NCI-H187 treated with DMSO at 0.1 percent for 48 hours (cell line): ENCODE measurements at places on chromosomes 7 and 10.

DNA sequence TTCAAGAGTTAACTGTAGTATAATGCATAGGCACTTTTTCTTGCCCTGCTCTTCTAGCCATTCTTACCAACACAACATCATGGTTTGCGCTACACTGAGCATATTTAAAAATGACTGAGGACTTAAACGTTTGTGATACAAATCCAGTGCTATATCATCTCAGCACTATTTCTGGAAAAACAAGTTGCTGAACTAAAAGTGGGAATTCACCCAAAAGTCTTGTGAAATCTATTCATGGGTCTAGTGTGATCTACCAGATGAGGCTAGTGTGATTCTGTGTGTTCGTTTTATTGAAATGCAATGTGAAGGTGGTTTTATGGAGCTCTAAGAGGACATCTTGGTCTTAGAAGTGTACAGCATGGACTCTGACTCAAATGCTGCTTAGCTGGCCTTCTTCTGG lies 584.6 kb upstream of the POM121L12 start:
- DNase-seq = no peak

GRCh38 chr7:11625669-11626068 lies 206.3 kb downstream of the THSD7A start:
- DNase-seq = no peak

- DNase-seq = no peak
These were observed 58.2 kb downstream of the ELAPOR2 start for GRCh38 chr7:87001214-87001613.

DNA sequence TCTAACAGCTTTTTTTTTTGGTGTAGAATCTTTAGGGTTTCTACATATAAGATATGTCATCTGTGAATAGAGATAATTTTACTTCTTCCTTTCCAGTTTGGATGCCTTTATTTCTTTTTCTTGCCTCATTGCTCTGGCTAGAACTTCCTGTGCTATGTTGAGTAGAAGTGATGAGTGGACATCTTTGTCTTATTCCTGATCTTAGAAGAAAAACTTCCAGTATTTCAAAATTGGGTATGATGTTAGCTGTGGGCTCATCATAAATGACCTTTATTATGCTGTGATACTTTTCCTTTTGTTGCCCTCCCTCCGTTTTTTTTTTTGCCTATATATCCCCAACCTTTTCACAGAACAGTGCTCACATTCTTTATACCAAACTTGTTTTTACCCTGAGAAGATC lies 8.8 kb downstream of the AGK start:
- no peak for DNase-seq

DNA sequence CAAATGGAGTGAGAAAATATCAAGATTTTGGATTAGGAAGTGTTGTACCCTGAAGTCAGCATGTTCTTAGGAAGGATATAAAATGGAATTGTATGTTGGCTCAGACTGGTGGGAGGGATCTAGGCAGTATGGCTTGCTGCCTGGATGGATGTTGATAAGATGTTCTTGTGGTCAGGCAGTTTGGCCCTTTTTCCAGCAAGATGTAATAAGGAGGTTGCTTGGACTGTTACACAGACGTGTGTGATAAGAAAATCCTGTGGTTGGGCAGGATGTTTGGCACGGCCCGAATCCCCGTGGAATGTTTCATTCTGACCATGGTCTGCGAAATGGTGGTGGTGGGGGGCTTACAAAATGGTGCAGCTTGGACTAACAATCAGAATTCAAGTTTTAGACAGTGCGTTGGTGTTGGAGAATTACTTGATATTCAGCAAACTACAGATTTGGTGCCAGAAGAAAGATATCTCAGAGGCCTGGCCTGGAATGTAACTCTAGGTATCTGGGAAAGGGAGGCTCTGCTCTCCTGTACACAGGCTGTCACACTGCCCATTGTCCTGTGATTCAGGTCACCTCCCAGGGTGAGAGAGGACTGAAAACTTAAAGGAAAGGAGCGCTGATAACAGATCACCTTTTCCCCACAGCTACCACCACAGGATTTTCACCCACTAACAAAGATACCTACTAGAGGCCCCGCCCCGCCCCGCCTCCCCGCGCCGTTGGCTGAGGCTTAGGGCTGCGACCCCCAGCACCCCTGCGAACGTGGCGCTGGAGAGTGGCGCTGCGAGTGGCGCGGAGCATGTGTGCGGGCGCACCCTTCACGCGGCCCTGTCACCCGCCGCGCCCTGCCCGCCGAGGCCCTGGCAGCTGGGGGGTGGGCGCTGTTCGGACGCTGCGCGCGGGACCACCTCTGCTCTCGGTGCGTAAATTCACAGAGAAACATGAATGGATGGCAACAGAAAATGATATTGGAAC lies 19.3 kb upstream of the ZNF680 start:
- no peak for DNase-seq

- DNase-seq = no peak
These were observed 286.8 kb downstream of the ADK start for GRCh38 chr10:74437822-74438221.

DNA sequence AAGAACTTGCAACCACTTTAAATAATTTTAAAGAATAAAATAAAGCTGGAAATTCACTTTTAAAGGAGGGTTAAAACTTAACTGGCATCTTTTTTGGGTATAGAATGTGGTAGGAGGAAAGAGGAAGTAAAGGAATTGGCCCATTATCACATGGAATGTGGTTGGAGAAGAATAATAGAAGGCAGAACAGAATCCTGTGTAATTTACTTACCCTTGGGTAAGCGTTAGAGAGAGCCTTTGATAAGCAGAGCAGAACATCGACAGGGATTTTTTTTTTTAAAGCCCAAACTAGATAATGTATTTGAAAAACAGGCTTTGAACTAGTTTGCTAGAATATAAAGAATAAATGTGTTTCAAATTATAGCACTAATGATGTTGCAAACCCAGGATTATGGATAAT lies 199.8 kb upstream of the KIAA1217 start:
- DNase-seq = no peak

DNA sequence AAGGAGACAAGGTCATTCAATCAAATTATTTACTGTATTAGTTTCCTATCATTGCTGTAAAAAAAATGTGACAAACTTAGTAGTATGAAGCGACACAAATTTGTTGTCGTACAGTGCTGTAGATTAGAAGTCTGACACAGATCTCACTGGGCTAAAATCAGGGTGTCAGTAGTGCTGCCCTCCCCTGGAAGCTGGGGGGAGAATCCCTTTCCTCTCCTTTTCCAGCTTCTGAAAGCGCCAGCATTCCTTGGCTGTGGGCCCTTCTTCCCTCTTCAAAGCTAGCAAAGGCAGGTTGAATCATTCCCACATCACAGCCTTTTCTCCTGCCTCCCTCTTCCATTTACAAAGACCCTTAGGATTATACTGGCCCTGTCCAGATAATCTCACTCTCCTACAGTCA lies 28.0 kb downstream of the VPS41 start:
- DNase-seq = no peak

DNA sequence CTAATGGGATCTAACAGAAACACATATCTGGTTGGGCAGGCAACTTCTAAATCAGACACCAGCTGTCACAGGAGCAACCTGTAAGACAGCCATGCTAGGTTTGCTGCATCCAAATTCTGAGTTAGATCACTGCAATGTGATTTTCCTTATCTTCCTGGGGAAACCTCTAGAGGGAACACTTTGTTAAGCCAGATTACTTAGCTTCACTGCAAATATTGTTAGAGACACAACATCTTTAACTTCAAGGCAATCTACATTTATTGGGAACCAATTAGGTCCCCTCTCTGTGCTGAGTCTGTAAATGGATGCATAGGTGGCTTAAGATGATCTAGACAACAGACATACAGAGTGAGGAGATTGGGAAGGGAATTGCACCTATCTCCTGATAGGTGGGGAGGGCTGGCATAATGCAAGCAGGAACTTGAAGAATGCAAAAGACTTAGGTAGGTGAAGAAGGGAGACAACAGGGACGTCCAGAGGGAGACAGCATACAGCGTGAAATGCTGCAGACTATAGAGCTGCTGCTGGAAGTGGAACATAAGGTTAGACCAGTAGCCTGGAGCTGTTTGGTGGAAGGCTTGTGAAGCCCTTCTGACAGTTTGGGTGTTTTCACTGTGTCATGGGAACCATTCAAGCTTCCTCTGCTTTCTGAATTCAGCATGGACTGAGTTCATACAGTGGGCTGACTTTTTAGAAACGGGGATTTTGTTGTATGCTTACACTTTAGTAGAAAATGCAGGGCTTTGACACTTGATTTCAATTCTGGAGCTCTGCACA lies 109.8 kb upstream of the ELMO1 start:
- DNase-seq = no peak

- DNase-seq = no peak
These were observed 925 bp downstream of the H2AZ2 start for GRCh38 chr7:44846816-44847508.

DNA sequence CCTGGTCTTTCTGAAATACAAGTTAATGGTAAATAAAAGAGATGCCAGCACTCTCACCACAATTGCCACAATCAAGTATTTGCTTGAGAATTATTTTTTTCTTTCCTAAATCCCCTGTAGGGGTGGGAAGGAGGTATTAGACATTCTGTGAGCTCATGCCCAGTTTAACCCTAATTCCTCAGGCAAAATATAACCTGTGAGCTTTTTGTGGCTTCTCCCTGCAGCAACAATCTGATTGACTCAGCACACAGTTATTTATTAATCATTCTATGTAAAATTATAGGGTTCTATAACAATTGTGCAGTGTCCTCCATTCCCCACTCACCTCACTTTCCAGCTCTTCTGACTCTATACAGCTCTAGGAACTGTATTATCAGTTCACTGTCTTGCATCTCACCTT lies 66.3 kb downstream of the GLI3 start:
- DNase-seq = no peak

DNA sequence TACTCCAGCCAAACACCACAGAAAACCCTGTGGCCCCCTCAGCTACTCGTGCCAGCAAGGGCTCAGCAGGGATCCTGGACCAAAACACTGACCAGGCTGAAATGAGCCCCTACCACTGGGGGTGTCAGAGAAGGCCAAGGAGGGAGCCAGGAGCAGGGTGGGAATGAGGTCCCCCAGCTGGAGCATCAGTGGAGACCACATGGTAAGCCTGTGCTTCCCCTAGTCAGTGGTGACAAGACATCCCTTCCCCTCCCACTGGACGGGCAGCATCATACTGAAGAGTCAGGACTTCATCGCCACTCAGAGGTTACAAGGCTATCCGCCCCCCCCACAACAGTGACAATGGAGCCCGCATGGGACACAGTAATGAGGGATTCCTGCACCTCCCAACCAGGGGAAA lies 99.6 kb downstream of the LHPP start:
- no peak for DNase-seq

- DNase-seq = no peak
These were observed 65.6 kb upstream of the MKI67 start for GRCh38 chr10:128191847-128192246.

- DNase-seq = no peak
These were observed 274.8 kb upstream of the NRG3 start for GRCh38 chr10:81600185-81600584.

DNA sequence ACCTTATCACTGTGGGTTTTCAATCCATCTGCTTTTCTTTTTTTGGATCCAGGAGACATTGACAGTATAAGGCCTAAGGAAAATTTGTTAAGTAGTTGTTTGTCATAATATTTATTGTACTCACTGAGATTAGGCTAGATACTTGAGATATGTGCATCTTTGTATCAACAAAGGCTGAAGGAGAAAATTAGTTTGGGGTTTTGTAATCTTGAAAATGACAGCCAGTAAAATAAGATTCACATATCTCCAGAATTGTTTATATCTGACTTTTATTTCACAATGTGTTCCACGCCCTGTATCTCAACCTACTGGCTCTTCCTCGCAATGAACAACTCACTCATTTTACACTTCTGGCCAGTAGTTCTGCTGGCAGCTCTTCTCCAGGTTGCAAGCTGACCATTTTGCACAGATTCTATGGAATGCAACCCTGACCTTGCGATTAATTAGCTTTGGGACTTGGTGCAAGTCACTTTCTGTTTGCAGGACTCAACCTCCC lies 132.7 kb downstream of the GATA3 start:
- DNase-seq = no peak

DNA sequence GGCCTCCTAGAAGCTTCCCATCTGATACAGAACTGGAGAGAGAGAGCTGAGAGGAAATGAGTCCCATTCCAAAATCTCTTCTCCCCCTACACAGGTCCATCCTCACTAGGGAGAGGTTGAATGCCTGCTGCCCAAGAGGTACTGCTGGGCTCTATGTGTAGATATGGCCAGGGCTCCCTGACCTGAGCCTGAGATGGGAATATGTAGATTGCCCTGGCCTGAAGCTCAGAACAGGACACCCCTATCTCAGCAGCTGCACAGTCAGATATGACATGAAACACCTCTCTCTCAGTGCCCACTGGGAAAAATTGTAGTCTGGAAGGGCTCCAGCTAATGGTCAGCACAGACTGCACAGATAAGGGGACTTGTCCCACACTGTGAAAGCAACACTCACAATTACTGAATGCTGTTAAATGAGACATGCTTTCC lies 3.1 kb upstream of the IFIT1B start:
- no peak for DNase-seq

DNA sequence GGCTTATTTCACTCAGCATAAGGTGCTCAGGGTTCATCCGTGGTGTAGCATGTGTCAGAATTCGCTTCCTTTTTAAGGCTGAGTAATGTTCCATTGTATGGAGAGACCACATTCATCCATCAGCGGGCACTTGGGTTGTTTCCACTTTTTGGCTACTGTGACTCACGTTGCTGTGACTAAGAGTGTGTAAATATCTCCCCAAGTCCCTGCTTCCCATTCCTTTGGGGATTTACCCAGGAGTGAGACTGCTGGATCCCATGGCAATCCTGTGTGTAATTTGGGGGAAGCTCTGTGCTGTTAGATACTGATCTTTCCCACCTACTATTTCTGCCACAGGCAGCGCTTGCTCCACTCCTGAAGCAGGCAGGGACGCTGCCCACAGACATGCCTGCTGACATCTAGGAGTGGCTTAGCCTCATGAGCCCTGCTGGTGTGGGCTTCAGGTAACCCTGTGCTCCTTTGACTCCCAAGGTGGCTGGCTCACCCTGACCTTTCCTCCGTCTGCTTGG lies 346.0 kb downstream of the FRMD4A start:
- no peak for DNase-seq

DNA sequence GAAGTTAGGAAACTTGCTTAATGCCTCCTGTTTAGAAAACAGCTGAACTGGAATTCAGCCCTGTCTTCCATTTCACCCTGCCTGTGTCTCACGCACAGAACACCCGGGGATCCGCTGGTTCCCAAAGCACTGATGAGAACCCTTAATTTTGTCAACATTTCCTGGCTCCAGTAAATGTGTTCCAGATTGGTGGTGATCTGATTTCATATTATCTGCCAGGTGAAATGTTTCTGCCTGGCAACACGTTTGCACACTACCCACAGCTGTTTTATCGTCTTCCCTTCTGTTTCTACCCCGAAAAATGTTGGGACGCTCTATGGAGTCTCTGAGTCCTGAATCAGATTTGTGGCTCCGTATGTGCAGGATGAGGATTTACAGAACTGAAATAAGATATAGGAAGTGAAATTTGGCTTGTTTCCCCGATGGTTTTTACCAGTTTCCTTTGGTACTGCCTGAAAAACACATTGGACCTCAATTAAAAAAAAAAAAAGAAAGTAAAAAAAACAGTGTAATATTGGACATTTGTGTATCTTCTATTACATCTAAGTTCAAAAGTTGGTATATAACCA lies 29.0 kb downstream of the MRC1 start:
- DNase-seq = no peak
